ENCODE measurements at places on chromosomes 12 and 14. TPM values are rescaled to one million over a fixed set of nuclear protein-coding genes. Genes with fewer than 3 reads are reported as not detected.
A peak's percentile ranks its signal among the peaks of the same experiment; 100 is the strongest.

DNA sequence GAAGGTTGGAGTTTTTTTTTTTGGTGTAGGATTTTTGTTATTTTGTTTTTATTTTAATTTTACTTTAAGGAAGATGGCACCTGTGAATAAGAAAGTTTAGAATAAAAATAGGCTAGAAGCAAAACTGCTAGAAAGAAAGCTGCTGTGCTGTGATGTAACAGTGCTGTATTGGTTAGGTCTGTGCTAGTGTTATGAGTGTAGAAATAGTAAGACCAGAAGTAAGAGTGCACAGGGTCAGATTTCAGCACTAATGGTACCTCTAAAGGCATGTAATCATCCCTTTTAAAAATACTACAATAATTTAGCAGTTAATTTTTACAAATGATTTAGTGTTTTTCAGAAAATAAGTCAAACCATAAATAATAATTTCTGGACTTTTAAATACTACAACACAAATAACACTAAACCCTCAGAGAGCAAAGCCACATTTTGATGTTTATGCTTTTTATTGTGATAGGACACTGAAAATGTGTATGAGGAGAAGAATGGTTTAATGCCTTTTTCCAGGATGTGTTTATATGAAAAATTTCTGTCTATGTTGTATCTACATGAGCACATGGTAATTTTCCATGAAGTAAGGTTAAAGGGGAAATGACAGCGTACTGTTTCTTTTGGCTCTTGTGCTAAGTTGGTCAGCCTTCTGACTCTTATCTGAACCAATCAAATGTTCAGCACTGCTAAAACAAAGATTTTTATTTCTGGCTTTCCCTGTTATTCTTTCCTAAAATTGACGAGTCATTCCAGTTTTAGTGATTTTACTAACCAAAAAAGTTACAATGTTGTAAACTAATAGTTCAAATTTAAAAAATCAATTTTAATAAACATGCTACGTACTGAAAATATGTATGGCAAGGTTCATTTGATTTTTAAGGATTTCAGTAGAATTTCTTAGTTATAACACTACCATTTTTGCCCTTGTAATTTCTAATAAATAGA, 96.1 kb downstream of the PPHLN1 start:
- DNase-seq = no peak

- no peak for DNase-seq
Measured at GRCh38 chr12:112288638-112289037, 93.6 kb downstream of the HECTD4 start.

- no peak for DNase-seq
Measured at GRCh38 chr14:76126076-76126475, 25.6 kb upstream of the GPATCH2L start.

DNA sequence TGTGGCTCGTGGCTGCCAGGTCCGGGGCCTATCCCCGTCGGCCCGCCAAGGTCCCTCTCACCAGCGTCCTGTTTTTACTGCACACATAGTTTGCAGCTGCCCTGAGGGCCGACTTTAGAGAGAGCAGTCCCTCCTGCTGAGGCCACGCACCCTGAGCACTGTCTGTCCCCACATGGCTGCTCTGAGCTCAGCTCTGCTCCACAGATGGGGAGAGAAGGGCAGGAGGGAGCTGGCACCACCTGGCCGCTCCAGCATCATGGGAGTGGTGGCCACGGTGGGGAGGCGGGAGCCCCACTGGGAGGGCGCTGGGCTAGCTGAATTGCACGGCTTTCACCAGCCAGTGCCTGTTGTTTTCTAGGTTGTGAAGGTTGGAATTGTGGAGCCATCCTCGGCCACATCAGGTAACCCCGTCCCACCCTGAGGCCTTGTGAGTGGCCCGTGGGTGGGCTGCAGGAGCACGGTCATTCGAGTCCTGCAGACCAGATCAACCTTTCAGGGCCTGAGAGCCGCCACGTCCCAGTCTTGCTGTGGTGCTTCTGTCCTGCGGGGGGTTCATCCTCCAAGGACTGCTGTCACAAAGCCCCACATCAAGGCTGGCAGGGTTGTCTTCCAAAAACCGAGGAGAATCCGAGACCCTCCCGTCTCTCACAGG, 7.4 kb upstream of the TEX22 start:
- no peak for DNase-seq

DNA sequence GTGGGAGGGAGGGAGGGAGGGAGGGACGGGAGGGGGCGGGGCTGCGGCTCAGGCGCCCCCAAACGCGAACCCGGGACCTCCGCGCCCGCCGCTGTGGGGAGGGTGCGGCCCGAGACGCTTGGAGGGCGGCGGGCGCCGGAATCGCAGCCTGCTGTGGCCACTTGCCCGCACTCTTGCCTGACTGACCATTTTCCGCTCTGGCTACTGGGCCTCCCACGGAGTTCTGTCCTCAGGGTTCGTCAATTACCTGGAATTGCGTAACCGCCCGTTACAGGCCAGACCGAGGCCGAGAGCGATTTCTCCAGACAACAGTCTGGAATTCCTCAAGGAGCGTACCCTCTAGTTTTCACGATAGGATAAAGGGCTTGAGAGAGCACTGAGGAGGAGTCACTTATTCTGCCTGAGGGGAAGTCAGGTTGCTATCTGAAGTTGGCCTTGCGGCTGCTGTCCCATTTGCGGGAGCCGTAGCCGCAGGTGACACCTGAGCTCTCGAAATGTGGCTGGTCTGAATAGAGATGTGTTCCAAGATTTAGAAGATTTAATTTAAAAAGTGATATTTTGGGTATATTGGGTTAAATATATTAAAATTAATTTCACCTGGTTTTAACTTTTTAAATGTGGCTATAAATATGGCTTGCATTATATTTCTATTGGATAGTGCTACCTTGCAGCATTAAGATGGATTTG, 446 bp upstream of the ZNF641 start:
- peak; percentile 58 for DNase-seq

- DNase-seq = no peak
Measured at GRCh38 chr12:128228581-128228980, 38.4 kb upstream of the TMEM132C start.

DLK1 gene
- total RNA-seq = 0.14 TPM

- no peak for DNase-seq
Measured at GRCh38 chr14:105022276-105022670, 1.4 kb upstream of the CDCA4 start.

BTG1 gene
- 56.9 TPM for total RNA-seq

DNA sequence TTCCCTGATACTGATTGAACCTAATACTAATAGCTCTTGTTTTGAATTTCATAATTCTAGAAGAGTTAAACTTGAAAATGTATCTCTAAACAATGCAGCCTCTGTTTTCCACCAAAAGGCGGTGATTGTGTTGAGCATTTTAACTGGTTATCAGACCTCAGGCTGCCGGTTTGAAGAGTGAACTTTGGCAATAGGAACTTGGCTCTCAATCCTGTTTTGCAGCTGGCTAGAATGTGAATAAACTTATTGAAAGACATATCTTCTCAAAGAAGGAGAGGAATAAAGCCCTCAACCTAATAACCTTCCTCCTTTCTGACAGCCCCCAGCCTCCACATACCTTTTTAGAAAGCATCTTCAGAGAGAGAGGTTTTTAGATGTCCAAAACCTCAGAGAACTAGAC, 105.4 kb downstream of the SRGAP1 start:
- DNase-seq = no peak

GRCh38 chr12:31369712-31370521, 44.0 kb upstream of the SINHCAF start:
- DNase-seq = peak; percentile 52

RAD9B gene
- 5.1 TPM for total RNA-seq

All from prostate gland (tissue), 2 donors.